ENCODE measurements at places on chromosomes 5 and 9. TPM values are rescaled to one million over a fixed set of nuclear protein-coding genes. Genes with fewer than 3 reads are reported as not detected.

The FBP2 gene
- total RNA-seq, result not detected

The CDX1 gene
- total RNA-seq, result not detected

The TMEFF1 gene
- 14.6 TPM for total RNA-seq

DNA sequence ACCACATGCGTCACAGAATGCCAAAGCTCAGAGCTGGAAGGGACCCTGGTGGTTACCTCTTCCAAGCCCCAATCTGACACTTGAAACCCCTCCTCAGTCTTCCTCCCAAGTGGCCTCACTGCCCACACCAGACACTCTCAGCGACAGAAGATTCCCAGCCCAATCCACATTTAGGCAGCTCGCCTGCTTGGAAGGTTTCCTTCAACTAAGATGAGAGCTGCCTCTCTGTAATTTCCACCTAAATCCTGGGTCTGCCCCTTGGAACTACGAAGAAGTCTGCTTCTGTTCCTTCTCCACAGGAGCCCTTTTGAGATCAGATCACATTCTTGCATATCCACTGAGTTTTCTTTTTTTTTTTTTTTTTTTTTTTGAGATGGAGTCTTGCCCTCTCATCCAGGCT, 83.7 kb downstream of the PAX5 start:
- H3K36me3 ChIP-seq, result no peaks in the 10 kb centered on the region
- no peaks in the 10 kb centered on the region for H3K4me1 ChIP-seq
- no peak overlapping the region for H3K27ac ChIP-seq
- no peak for DNase-seq
- H3K4me3 ChIP-seq, result no peak overlapping the region

GRCh38 chr9:5719100-5719926, 90.4 kb downstream of the RIC1 start:
- H3K4me1 ChIP-seq, result peaks cover 23% of the 10 kb centered on the region
- no peak overlapping the region for H3K4me3 ChIP-seq
- no peaks in the 10 kb centered on the region for H3K27me3 ChIP-seq
- DNase-seq, result peak; percentile 84

- no peak overlapping the region for H3K4me3 ChIP-seq
- H3K27me3 ChIP-seq, result no peaks in the 10 kb centered on the region
- peaks cover 44% of the 10 kb centered on the region for H3K4me1 ChIP-seq
- H3K27ac ChIP-seq, result no peak overlapping the region
Measured at GRCh38 chr5:127957183-127957582, 126.4 kb upstream of the SLC12A2 start.

GRCh38 chr5:52469420-52469819, 318.3 kb upstream of the ITGA1 start:
- H3K27me3 ChIP-seq, result no peaks in the 10 kb centered on the region
- H3K27ac ChIP-seq, result no peak overlapping the region
- DNase-seq, result no peak
- H3K36me3 ChIP-seq, result no peaks in the 10 kb centered on the region

The HMGXB3 gene
- 52.6 TPM for total RNA-seq

GRCh38 chr9:30967476-30967875, 1417.0 kb upstream of the ACO1 start:
- H3K36me3 ChIP-seq, result no peaks in the 10 kb centered on the region
- no peaks in the 10 kb centered on the region for H3K27me3 ChIP-seq
- no peak overlapping the region for H3K4me3 ChIP-seq
- no peak overlapping the region for H3K27ac ChIP-seq
- DNase-seq, result no peak

- H3K36me3 ChIP-seq, result peaks cover 3% of the 10 kb centered on the region
- no peaks in the 10 kb centered on the region for H3K27me3 ChIP-seq
- H3K4me3 ChIP-seq, result no peak overlapping the region
- no peak for DNase-seq
- H3K4me1 ChIP-seq, result no peaks in the 10 kb centered on the region
Measured at GRCh38 chr9:131627648-131628458, 82.5 kb downstream of the PRRT1B start.

- no peak for DNase-seq
- peaks cover 2% of the 10 kb centered on the region for H3K27me3 ChIP-seq
- H3K27ac ChIP-seq, result no peak overlapping the region
- H3K4me3 ChIP-seq, result no peak overlapping the region
- H3K4me1 ChIP-seq, result no peaks in the 10 kb centered on the region
Measured at GRCh38 chr9:127388856-127389238, 8.1 kb upstream of the SLC2A8 start.

- H3K4me3 ChIP-seq, result peak overlapping the region; percentile 99
- H3K27me3 ChIP-seq, result no peaks in the 10 kb centered on the region
- peak overlapping the region; percentile 85 for H3K27ac ChIP-seq
Measured at GRCh38 chr9:133375116-133375723, 640 bp downstream of the SURF4 start.

DNA sequence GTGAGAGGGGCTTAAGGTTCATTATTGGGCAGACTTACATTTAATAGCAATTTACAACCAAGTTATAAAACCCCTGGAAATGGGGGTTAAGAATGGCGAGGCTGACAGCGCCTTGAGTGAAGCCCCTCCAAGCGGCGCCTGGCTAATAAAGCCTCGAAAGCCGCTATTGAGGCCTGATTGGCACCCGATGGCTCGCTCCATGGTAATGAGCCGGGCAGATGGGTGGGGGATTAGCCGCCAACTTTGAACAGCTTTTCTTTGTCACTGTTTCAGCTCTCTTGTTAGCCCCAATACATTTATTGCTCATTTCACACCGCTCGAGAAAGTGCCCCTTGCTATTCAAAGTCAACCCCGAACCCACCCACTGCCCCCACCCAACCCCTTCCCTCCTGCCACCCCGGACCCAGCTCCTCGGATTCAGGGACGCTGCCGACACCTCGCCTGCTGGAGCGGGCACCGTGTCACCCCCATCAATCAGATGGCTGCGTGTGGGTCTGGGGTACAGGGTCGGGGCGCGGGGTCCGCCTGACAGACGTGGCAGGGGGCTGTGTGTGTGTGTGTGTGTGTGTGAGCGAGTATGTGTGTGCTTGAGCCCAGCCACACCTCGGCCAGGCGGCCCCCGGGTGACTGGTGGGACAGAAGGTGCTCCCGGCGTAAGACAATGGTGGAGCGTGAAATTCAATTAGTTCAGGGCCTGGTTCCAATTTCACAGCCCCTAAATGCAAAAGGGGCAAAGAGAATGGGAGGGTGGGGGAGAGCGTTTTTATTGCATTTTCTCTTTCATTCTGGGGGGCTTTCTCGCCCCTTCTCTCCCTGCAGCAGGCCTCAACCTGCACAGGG, 34.2 kb downstream of the ASS1 start:
- H3K4me3 ChIP-seq, result no peak overlapping the region
- H3K27me3 ChIP-seq, result no peaks in the 10 kb centered on the region
- DNase-seq, result no peak
- no peaks in the 10 kb centered on the region for H3K36me3 ChIP-seq

DNA sequence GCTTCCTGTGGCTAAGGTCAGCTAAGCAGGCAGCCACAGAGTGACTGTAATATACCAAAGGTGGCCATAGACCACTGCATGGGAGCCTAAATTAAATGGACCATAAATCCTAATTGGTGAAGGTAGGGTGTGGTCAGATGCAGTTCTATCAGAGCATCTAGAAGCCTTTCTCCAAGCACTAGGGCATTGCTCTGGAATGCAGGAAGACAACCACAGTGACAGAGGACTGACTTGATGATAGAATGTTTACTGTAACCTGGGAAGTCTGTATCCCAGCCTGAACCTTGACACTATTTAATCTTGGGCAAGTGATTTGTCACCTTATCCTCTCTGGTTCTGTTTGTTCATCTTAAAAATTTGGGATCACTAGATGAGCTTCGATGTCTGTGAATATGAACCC, 2.3 kb downstream of the FBXO38 start:
- H3K27me3 ChIP-seq, result no peaks in the 10 kb centered on the region
- no peaks in the 10 kb centered on the region for H3K36me3 ChIP-seq
- no peak for DNase-seq
- no peak overlapping the region for H3K27ac ChIP-seq

DNA sequence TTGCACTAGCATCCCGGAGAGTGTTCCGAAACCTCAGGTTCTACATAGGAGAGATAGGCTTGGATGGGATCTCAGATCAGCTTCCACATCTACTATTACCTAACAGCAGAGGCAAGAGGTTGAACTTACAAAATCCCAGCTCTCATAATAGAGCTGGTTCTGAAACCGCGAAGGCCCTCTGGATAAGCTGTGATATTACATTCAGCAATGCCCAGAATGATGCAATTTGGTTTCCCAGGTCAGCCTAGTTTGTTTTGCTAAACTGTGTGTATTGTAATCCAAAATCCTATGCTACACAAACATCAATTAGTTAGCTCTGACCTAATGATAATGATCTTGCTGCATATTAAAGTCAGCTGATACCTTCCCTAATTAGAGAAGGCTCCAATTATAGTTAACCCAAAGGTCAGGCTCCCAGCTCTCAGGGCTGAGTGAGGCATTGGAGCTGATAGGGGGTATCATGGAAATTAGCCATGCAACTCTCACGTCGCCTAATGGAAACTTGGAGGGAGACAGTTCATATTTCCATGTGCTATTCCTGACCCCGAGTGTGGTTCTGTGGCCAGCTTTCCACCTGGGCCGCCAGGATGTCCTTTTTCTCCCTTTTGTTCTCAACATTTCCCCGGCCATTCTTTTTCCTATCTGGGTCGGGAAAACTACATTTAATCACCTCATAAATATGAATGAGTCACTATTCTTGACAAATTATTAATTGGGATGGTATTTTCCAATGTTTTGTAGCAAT, 278.4 kb upstream of the IRX1 start:
- H3K4me1 ChIP-seq, result no peaks in the 10 kb centered on the region
- no peaks in the 10 kb centered on the region for H3K36me3 ChIP-seq
- H3K27ac ChIP-seq, result no peak overlapping the region
- no peak overlapping the region for H3K4me3 ChIP-seq
- no peaks in the 10 kb centered on the region for H3K27me3 ChIP-seq

The PDCD1LG2 gene
- 9.5 TPM for total RNA-seq

The SPATA31D4 gene
- not detected for total RNA-seq

GRCh38 chr5:68330574-68330973, 115.0 kb downstream of the PIK3R1 start:
- H3K36me3 ChIP-seq, result no peaks in the 10 kb centered on the region
- peaks cover 41% of the 10 kb centered on the region for H3K4me1 ChIP-seq
- H3K27me3 ChIP-seq, result no peaks in the 10 kb centered on the region
- H3K27ac ChIP-seq, result no peak overlapping the region
- H3K4me3 ChIP-seq, result no peak overlapping the region

- no peak overlapping the region for H3K4me3 ChIP-seq
- no peak for DNase-seq
- H3K4me1 ChIP-seq, result peaks cover 17% of the 10 kb centered on the region
Measured at GRCh38 chr9:131610231-131610761, 65.0 kb downstream of the PRRT1B start.

DNA sequence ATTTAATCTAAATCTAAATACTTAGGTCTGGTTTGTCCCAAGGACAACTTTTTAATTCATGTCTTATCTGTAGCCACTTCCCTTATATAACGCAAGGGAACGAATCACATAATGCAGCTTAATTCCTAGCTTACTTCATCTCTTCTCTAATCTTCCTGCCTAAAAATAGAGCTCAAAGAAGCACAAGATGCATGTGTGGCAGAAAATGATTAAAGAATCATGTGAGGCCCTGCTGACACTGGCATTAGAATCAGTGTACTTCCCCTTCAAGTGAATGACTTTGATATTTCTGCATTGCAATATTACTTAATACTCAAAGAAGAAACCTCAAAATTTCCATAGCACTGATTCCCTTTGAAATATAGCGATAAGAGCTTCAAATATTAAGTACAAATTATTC, 317.9 kb upstream of the FTMT start:
- no peaks in the 10 kb centered on the region for H3K4me1 ChIP-seq
- no peaks in the 10 kb centered on the region for H3K36me3 ChIP-seq
- no peaks in the 10 kb centered on the region for H3K27me3 ChIP-seq
- H3K4me3 ChIP-seq, result no peak overlapping the region

- no peak overlapping the region for H3K4me3 ChIP-seq
- DNase-seq, result peak; percentile 56
- peaks cover 4% of the 10 kb centered on the region for H3K4me1 ChIP-seq
- H3K36me3 ChIP-seq, result no peaks in the 10 kb centered on the region
- H3K27me3 ChIP-seq, result no peaks in the 10 kb centered on the region
Measured at GRCh38 chr5:155004138-155004744, 9.3 kb upstream of the KIF4B start.

DNA sequence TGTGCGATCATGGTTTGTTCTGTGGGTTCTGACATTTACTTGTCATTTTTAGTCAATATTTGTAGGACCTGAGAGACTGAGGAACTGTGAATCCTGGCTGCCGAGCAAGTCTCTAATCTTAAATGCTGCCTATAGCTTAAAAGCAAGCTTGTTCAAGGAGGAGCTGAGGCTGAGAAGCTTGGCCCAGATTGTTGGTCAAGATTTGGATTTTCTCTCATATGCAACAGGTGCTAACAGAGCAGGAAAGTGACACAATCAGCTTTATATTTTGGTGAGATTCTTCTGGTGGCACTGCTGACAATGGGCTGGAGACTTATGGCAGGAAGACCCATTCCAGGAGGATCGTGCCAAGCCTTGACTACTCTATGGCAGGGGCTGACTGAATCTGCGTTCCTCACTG, 192.5 kb downstream of the MAPKAP1 start:
- no peak overlapping the region for H3K4me3 ChIP-seq
- H3K27me3 ChIP-seq, result no peaks in the 10 kb centered on the region
- DNase-seq, result no peak
- no peaks in the 10 kb centered on the region for H3K36me3 ChIP-seq

The TICAM2 gene
- 3.5 TPM for total RNA-seq

DNA sequence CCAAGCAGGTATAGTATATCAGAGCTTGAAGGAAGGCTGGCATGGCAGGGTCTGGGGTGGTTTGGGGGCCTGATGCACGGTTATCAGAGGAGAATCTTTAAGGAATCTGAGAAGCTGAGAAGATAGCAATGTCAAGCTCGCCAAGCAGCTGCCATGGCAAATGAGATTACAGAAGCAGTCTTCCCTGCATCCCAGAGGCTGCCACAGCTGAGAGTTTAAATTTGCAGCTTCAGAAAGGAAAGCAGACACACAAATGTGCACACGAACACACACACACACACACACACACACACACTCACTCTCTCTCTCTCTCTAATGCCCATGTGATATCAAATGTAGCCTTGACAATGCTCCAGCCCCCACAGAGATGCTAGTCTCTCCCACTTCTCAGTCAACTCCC, 79.0 kb upstream of the TNC start:
- no peaks in the 10 kb centered on the region for H3K4me1 ChIP-seq
- H3K27ac ChIP-seq, result no peak overlapping the region
- H3K27me3 ChIP-seq, result no peaks in the 10 kb centered on the region
- H3K4me3 ChIP-seq, result no peak overlapping the region
- no peak for DNase-seq

- no peaks in the 10 kb centered on the region for H3K36me3 ChIP-seq
- peaks cover 19% of the 10 kb centered on the region for H3K4me1 ChIP-seq
- no peak for DNase-seq
- H3K4me3 ChIP-seq, result no peak overlapping the region
Measured at GRCh38 chr5:40547994-40548575, 131.6 kb upstream of the PTGER4 start.
